Activated T-helper 2 cell treated with anti-CD3 and anti-CD28 coated beads, Interferon-gamma antibody, Interleukin-2, Interleukin-4, amounts not matched to agents 10 μg/mL and 5 μg/mL and 100 μg/mL, durations not matched to agents 14 hours and 24 hours and 36 hours (primary cell): ENCODE measurements at places on chromosomes 6 and 20. TPM values are rescaled to one million over a fixed set of nuclear protein-coding genes. Genes with fewer than 3 reads are reported as not detected.

The EYA4 gene
- not detected in 2 replicates for total RNA-seq

The CALHM4 gene
- total RNA-seq, result not detected in 2 replicates

The IER3 gene
- 185 and 190 TPM in 2 replicates for total RNA-seq

The MOCS3 gene
- total RNA-seq, result 4.7 and 4.9 TPM in 2 replicates

The POM121L2 gene
- not detected in 2 replicates for total RNA-seq

GRCh38 chr20:14343491-14344065 lies 6.2 kb upstream of the FLRT3 start:
- no peaks in the 10 kb centered on the region for H3K36me3 ChIP-seq
- no peak overlapping the region for H3K4me3 ChIP-seq
- no peaks in the 10 kb centered on the region for H3K27me3 ChIP-seq
- H3K4me1 ChIP-seq, result no peaks in the 10 kb centered on the region

- peaks cover 68% of the 10 kb centered on the region for H3K27me3 ChIP-seq
- H3K27ac ChIP-seq, result no peak overlapping the region
- no peaks in the 10 kb centered on the region for H3K36me3 ChIP-seq
- H3K4me3 ChIP-seq, result no peak overlapping the region
- peaks cover 9% of the 10 kb centered on the region for H3K4me1 ChIP-seq
Measured at GRCh38 chr6:7543789-7544424, 2.4 kb downstream of the DSP start.

- H3K36me3 ChIP-seq, result no peaks in the 10 kb centered on the region
- no peak overlapping the region for H3K4me3 ChIP-seq
- H3K27ac ChIP-seq, result no peak overlapping the region
Measured at GRCh38 chr6:34743625-34744293, 13.5 kb upstream of the SNRPC start.

DNA sequence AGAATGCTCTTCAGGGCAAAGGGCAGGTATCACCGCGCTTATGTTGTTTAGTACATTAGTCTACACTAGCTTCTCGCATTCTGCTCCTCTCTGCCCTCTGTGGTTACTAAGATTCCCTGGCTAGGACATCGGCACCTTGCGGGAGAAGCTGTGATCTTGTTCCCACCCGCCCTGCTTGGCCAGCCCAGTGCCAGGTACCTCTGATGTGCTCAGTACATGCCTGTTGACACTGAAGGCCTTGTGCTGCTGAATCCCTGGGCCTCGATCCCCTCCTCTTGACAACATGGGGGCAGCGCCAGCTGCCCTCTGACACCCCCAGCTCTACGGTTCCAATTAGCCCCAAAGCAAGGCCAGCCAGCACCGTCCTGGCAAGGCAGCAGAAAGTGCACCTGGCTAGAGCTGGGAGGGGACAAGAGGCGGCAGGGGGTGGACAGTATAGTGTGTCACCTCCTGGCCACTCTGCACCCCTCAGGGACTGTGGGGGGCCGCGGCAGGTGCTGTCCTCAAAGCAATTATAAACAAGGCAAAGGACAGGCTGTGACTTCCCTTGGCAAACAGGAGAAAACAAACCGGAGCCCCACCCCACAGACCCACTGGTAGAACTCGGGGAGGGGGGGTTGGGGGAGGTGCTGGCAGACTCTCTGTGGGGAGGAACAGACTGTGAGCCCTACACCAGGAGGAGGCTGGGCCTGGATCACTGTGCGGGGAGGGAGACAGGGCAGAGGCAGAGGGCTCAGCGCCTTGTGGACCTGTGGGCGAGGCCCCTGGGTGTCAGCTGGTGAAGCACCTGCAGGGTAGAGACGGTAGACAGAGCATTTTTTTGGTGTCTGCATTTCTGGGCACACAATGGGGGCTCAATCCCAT lies 7.1 kb downstream of the TFEB start:
- H3K4me3 ChIP-seq, result no peak overlapping the region
- peaks cover 27% of the 10 kb centered on the region for H3K4me1 ChIP-seq
- no peaks in the 10 kb centered on the region for H3K36me3 ChIP-seq
- DNase-seq, result no peak
- no peaks in the 10 kb centered on the region for H3K27me3 ChIP-seq

- no peaks in the 10 kb centered on the region for H3K36me3 ChIP-seq
- no peak for DNase-seq
- H3K4me1 ChIP-seq, result peaks cover 2% of the 10 kb centered on the region
Measured at GRCh38 chr6:119521251-119521650, 171.7 kb upstream of the MAN1A1 start.

GRCh38 chr6:84763003-84763885 lies 1.2 kb downstream of the TBX18 start:
- H3K36me3 ChIP-seq, result peaks cover 6% of the 10 kb centered on the region
- H3K27me3 ChIP-seq, result peaks cover 67% of the 10 kb centered on the region
- H3K4me1 ChIP-seq, result peaks cover 5% of the 10 kb centered on the region
- H3K4me3 ChIP-seq, result peak overlapping the region; percentile 10
- DNase-seq, result no peak

DNA sequence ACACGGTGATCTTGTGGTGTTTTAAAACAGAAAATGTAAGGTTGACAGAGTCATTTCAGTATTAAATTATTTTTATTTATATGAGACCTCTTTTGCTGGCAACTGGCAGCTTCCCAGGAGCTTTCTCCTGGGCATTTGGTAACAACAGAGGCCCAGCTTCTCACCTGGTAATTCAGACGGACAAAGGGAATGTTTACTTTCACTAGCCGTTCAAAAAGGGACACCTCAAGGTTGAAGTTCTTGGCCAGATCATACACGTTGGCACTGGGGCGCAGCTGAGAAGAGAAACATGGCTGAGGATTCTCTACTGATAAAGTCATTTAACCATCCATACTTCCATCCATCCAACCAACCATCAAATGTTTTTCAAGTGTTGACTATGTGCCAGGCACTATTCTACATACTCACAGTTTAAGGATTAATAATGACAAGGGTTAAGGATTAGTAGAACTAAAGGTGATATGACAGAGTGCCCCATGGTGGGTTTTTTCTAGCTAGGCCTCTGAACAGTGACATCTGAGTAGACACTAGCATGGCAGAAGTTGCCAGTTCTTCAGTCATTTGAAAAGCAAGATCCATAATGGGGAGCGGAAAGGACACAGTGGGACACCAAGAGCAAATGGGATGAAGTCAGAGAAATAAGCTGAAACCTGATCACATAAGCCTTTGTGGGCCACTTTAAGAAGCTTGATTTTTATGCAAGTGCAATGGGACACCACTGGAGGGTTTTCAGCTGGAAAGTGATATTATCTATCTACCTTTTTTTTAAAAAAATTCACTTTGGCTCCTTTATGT lies 25.1 kb downstream of the ZNFX1 start:
- H3K36me3 ChIP-seq, result peaks cover 88% of the 10 kb centered on the region
- no peak for DNase-seq
- no peak overlapping the region for H3K27ac ChIP-seq
- no peaks in the 10 kb centered on the region for H3K4me1 ChIP-seq
- H3K4me3 ChIP-seq, result no peak overlapping the region
- no peaks in the 10 kb centered on the region for H3K27me3 ChIP-seq

DNA sequence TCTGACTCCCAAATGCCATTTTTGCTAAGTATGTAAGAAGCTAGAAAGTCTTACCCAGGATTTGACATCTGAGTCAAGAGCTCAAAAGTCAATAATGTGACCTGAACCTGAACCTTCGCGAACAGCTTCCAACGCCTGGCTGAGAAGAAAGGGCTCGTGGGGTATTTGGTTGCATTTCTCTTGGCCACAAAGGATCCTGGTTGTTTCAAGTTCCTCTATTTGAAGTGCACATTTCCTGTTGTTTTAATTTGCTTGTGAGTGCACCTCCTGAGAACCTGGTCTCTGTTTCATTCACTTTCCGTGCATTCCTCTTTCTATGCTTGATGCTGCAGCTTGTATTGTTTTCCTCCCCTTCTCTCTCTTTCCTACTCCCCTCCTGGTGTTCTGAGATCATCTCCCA lies 212.5 kb downstream of the FOXA2 start:
- no peaks in the 10 kb centered on the region for H3K4me1 ChIP-seq
- H3K27me3 ChIP-seq, result no peaks in the 10 kb centered on the region
- no peak overlapping the region for H3K4me3 ChIP-seq
- H3K36me3 ChIP-seq, result no peaks in the 10 kb centered on the region
- DNase-seq, result no peak
- no peak overlapping the region for H3K27ac ChIP-seq

- no peaks in the 10 kb centered on the region for H3K36me3 ChIP-seq
- no peak overlapping the region for H3K27ac ChIP-seq
- no peaks in the 10 kb centered on the region for H3K27me3 ChIP-seq
- H3K4me3 ChIP-seq, result no peak overlapping the region
Measured at GRCh38 chr6:155994086-155994485, 538.4 kb upstream of the NOX3 start.

- H3K4me3 ChIP-seq, result no peak overlapping the region
- peak overlapping the region; percentile 67 for H3K27ac ChIP-seq
- peaks cover 90% of the 10 kb centered on the region for H3K36me3 ChIP-seq
Measured at GRCh38 chr6:106547601-106548453, 81.5 kb downstream of the RTN4IP1 start.

DNA sequence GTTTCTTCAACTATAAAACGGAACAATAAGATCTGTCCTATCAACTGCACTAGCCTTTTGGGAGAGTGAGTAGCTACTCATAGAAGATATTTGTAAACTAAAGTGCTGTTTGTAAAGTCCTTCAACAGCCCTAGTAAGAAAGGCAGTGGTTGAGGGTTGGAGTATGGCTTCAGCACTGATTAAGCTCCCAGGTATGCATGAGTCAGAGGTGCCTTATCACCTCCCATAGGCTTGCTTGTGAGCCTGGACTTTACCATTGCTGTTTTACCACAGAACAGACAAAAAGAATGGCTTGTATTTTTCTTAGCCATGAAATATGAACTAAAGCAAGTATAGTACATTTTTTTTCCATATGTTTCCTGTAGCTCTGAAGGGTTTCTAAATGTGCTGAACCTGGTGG lies 44.1 kb downstream of the SAMD3 start:
- no peak overlapping the region for H3K27ac ChIP-seq
- H3K4me3 ChIP-seq, result no peak overlapping the region
- H3K4me1 ChIP-seq, result peaks cover 27% of the 10 kb centered on the region

- no peak overlapping the region for H3K27ac ChIP-seq
- H3K27me3 ChIP-seq, result no peaks in the 10 kb centered on the region
- H3K36me3 ChIP-seq, result peaks cover 3% of the 10 kb centered on the region
- peaks cover 57% of the 10 kb centered on the region for H3K4me1 ChIP-seq
- no peak for DNase-seq
Measured at GRCh38 chr6:139536751-139537617, 162.5 kb upstream of the CITED2 start.

DNA sequence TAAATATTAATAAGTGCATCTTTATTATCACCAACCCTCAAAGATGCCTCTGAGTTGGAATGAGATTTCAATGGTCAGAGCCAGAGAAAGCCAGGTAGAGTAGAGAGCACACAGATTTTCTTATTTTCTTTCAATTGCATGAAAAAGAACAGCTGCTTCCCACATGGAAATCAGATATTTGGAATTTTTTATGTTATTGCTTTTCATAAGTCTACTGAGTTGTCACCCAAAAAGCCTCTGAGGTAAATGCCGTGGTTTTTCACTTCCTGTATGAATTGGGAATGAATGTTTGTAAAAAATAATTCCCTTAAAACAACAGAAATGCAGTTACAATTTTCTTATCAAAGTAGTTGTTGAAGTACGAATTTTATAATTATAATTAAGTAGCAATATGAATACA lies 563.1 kb downstream of the RFPL4B start:
- no peak overlapping the region for H3K27ac ChIP-seq
- H3K36me3 ChIP-seq, result no peaks in the 10 kb centered on the region
- no peaks in the 10 kb centered on the region for H3K27me3 ChIP-seq
- no peaks in the 10 kb centered on the region for H3K4me1 ChIP-seq
- DNase-seq, result no peak

DNA sequence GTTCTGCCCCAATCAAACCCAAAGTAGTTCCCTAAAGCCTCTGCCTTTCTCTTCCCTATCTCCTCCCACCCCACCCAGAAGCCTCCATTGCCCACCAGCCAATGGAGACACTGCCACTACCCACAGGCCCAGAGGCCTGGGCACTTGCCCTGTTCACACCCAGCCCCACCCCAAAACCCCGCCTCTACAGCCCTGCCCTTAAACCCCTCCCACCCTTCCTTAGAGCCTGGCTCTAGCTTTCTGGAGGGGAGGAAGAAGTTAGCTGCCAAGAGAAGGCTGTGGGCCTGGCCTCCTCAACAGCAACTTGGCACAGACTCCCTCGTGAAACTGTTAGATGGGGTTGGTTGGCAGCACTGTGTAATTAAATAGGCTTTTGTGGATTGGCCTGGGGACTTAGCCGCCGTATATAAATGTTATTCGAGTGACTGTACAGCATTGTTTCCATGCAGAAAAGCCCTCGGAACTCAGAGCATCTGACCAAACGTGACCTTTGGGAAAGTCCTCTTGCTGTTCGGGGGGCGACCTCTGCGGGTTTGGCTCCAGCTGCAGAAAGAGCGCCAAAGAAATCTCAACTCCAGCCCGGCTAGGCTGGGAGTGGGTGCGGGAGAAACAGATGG lies 31.4 kb downstream of the COL11A2 start:
- no peak overlapping the region for H3K4me3 ChIP-seq
- DNase-seq, result no peak
- H3K27ac ChIP-seq, result no peak overlapping the region
- peaks cover 14% of the 10 kb centered on the region for H3K4me1 ChIP-seq
- peaks cover 3% of the 10 kb centered on the region for H3K27me3 ChIP-seq
- no peaks in the 10 kb centered on the region for H3K36me3 ChIP-seq

DNA sequence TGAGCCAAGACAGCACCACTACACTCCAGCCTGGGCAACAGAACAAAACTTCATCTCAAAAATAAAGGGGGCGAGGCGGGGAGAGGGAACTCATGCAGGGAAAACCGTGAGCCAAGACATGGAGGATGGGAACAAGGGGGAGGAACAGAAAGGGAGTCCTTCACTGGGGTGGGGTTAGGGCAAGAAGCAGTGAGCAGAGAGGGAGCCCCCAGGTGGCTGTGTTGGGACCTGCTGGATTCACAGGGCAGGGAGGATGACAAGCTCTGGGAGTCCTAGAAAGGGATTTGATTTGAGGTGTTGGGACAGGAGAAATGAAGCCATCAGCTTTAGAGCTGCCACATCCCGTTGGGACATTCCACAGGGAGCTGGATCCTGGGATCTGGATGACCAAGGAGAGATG lies 90.6 kb upstream of the TOP1 start:
- H3K36me3 ChIP-seq, result no peaks in the 10 kb centered on the region
- no peak overlapping the region for H3K27ac ChIP-seq
- peaks cover 5% of the 10 kb centered on the region for H3K27me3 ChIP-seq
- no peak for DNase-seq

DNA sequence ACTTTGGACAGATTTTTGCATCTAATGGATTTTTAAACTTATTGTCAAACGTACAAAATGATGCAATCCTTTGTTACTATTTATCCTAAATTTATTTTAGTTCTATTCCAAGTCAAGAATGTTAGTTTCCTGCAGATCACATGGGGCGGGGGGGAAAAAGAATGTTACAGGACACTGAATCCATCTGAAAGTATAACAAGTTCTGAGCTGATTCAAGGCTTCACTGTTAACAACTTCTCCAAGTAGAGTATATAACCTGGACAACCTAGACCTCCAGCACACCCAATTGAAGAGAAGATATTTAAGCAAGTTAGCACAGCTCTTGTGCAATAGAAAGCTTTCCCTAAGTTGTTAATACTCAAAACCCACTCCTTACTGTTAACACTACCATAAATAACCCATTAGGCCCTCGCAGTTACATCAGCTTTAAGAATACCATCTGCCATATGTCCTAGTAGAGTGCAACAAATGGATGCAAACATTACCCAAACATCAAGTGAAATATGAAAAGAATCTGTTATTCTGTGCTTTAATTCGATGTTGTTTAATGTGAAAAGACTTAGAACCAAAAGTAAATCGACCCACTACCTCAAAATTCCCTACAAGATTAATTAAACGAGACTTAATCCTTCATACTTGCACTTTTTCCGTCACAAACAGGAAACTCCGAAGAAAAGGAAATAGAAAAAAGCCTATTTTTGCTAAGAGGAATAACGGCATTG lies 1.3 kb downstream of the SEC63 start:
- DNase-seq, result no peak
- peaks cover 4% of the 10 kb centered on the region for H3K27me3 ChIP-seq
- peak overlapping the region; percentile 93 for H3K27ac ChIP-seq
- H3K36me3 ChIP-seq, result peaks cover 25% of the 10 kb centered on the region
- peak overlapping the region; percentile 93 for H3K4me3 ChIP-seq
